Naive thymus-derived CD8-positive, alpha-beta T cell (primary cell): ENCODE measurements at places on chromosomes 5 and 9. TPM values are rescaled to one million over a fixed set of nuclear protein-coding genes. Genes with fewer than 3 reads are reported as not detected.
A peak's percentile ranks its signal among the peaks of the same experiment; 100 is the strongest.

Gene ORM2
- not detected for polyA plus RNA-seq

GRCh38 chr5:479566-480319 is 36.8 kb downstream of the EXOC3 start:
- no peak for DNase-seq

Gene C8G
- not detected for polyA plus RNA-seq

- no peak for DNase-seq
Measured at GRCh38 chr5:139772089-139772791, 23.4 kb upstream of the PSD2 start.

DNA sequence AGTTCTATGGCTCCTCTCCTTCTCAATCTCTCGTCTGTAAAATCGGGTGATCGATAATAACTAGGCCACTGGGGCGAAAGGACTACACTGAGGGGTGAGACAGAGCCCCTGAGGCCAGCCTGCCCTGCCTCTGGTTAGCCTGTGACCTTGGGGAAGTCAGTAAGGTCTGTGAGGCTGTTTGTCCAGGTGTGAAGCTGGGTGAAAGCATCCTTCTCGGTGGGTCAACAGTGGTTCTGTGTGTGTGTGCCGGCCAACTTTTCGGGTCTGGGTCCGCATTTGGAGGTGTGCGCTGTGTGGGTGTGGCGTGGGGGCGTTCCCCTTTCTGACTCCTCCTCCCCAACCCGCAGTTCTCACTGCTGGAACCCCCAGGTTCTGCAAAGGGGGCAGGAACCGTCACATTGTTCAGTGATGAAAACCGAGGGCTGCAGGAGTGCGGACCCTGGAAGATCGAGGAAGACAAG is 5.0 kb upstream of the RNF44 start:
- peak; percentile 70 for DNase-seq

- no peak for DNase-seq
Measured at GRCh38 chr5:75734913-75735789, 17.9 kb upstream of the POC5 start.

DNA sequence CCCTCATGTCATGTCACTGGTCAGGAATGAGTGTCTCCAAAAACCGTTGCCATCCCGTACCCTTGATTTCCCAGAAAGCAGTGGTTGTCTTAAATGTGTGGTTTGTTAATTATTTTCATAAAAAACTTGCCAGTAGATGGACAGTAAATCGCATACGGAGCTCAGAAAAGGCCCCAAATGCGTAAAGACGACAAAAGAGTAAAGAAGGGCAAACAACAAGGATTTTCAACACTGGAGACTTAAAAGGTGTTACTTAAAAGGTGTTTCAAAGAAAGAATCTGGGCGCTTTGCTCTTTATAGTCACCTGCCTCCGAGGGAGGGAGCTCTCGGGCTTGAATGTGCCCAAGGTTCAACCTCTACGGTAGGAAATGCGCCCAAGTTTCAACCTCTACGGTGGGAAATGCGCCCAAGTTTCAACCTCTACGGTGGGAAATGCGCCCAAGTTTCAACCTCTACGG is 734 bp downstream of the KIF27 start:
- no peak for DNase-seq

- no peak for DNase-seq
Measured at GRCh38 chr5:56409331-56410190, 176.4 kb upstream of the ANKRD55 start.

Gene WNT8A
- polyA plus RNA-seq = not detected

- no peak for DNase-seq
Measured at GRCh38 chr5:2747363-2748162, 3.9 kb downstream of the IRX2 start.

GRCh38 chr5:79772651-79773050 is 83.0 kb downstream of the CMYA5 start:
- no peak for DNase-seq

DNA sequence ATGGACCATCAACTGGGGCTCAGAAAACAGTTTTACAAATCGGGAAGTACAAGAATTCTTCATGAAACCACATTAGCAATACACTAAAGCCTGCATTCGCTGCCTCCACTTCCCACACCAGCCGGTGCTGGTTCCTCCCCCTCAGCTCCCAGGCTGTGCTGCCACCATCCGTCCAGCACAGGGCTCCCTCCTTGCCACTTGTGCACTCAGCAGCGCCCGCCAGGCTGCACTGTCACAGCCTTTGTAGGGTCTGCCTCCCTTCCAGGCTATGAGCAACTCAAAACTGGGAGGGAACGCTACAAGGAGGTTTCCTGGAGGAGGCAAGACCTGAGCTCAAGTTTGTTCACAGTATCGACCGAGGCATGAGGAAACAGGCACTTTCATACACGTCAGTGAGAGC is 7.7 kb downstream of the MAPK9 start:
- DNase-seq = no peak

DNA sequence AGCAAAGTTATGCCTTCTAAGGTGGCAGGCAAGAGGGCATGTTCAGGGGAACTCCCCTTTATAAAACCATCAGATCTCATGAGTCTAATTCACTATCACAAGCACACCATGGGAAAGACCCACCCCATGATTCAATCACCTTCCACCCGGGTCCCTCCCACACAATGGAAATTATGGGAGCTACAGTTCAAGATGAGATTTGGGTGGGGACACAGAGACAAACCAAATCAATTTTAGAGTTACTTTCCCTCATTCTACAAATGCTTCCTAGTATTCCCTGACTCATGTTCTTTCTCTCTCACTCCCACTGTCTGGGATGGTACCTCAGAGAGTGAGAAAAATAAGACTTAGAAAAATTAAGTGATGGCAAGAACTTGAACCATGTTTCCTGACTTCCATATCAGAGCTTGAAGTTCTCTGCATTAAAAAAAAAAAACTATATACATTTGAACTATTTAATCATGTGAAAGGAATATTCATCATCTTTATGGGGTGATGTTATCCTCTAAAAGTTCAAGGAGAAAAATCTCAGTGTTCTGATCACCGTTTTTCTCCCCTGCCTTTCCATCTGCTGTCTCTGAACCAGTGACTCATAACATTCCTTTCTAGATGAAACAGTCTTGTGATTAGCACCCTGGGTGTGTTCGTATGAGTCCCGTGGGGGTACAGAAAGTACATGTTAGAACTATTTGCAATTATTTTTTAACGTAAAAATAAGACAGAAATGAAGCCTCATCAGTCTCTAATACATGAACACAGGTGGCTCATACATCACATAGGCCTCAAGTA is 282.9 kb downstream of the SLF1 start:
- no peak for DNase-seq

Gene FOXD4L3
- polyA plus RNA-seq = not detected

DNA sequence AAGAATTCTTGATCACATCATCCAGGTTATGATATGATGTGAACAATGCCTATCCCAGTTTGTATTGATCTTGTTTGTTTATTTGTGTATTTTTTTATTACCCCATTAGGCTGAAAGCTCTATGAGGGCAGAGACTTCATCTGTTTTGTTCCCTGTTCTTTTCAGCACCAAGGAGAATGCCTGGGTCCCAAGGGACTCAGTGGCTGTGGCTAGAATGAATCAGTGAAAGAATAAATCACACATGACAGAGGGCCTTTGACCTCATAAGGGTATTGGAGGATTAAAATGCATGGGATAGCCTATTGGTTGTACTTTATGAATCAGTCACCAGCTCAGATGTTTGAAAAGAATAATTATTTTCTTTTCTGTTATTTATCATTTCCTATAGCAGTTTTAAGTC is 292.2 kb downstream of the GAS1 start:
- DNase-seq = no peak

DNA sequence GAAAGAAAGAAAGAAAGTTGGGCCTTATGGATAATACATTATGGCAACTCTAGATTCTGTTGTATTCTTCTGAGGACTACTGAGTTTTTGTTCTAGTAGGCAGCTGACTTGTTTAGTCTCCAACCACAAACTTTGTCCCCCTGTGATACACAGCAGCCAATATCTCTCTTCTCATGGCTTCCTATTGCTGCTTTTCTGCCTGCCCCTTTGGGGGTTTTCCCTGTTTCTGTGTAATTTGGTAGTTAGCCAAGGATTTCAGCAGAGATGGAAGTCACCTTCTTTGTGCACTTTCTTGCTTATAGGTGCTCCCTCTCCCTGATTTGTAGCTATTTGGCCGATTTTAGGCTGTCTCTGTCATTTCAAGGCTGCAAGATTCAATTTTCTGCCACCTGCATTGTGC is 109.6 kb downstream of the FGF1 start:
- no peak for DNase-seq

Gene ACTBL2
- polyA plus RNA-seq = not detected

DNA sequence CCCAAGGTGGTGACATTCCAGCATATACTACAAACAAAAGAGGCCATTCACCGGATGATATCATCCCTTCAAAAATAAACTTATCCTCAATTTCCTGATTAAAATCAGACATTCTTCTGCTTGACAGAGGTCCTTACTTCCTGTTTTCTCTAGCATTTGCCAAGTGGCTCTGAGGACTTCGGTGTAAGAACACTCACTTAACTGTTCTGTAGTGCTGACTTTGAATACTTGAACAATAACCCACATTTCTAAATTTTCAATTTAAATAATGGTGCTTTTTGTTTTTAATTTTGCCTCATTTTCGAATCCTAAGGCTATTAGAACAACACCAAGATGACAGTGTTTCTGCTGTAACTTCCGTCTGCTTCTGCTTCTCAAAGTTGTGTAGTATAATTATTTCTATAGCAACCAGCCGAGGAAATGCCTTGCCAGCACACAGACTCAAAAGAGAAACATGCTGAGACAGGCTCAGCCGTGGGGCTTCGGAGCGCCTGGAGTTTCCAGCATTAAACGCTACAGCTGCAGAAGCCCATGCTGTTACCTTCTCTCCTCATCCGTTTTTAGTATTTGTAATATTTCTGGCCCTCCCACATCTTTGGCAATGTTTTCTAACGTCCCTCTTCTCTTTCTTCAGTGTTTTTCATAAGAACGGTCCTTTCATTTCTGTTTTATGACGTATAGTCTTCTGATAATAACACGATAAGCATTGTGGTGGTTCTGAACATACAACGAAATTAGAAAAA is 19.5 kb upstream of the ANXA1 start:
- DNase-seq = peak; percentile 87

- DNase-seq = no peak
Measured at GRCh38 chr9:113298924-113299770, 4.0 kb downstream of the RNF183 start.

Gene MYMK
- polyA plus RNA-seq = not detected
